Stimulated activated CD4-positive, alpha-beta T cell treated with anti-CD3 and anti-CD28 coated beads, Interleukin-4, amount 100 ng/mL, for 24 hours (primary cell): ENCODE measurements at places on chromosomes 13 and 19.
A peak's percentile ranks its signal among the peaks of the same experiment; 100 is the strongest.

- DNase-seq, result no peak
Measured at GRCh38 chr19:38658462-38659306, 11.2 kb downstream of the ACTN4 start.

- DNase-seq, result peak; percentile 81
Measured at GRCh38 chr19:12983542-12984142, 11.6 kb upstream of the NFIX start.

- no peak for DNase-seq
Measured at GRCh38 chr13:48901781-48902180, 73.9 kb upstream of the FNDC3A start.

DNA sequence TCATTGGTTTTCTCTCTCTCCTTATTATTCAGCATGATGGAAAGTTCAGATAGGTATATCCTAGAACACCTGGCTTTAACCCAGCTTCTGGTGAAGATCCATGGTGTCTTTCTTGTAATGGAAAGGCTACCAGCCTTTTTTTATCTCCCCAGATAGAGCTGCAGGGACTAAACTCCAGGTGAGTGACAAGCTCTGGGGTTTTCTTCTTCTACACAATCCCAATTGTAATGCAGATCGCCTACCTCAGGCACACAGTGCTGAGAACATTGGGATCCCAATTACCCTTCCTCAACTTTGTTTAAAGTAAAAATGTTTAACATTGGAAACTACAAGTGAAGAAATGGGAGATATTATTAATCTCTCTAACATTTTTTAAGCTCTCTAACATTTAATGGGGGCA lies 1851.7 kb downstream of the PCDH9 start:
- no peak for DNase-seq

DNA sequence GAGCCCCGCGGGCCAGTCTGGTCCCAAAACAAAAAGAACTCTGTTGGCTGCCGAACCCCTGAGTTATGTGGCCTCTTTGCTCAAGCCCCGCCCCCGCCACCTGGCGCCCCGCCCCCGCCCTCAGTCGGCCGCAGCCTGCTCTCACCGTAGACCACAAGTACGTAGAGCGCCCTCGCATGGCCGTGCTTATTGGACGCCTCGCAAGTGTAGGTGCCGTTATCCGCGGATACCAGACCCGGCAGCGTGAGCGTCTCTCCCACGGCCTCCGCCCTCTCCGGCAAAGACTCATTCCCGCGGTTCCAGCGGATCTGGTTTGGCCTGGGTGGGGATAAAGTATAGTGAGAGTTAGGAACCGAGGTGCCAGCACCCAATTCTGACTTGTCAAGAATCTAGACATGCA lies 5.5 kb upstream of the ZNF428 start:
- DNase-seq, result peak; percentile 85

GRCh38 chr19:56088497-56089215 lies 32.4 kb downstream of the ZNF787 start:
- DNase-seq, result no peak
